ENCODE measurements at places on chromosomes 1 and 21. TPM values are rescaled to one million over a fixed set of nuclear protein-coding genes. Genes with fewer than 3 reads are reported as not detected.

Gene SDC3
- 107 TPM for polyA plus RNA-seq

Gene SELE
- polyA plus RNA-seq, result 5.8 TPM

Gene FMO2
- polyA plus RNA-seq, result 3.2 TPM

Gene ZNF593OS
- 0.18 TPM for polyA plus RNA-seq

Gene MRPS6
- polyA plus RNA-seq, result 60.7 TPM

Gene AMY1B
- polyA plus RNA-seq, result not detected

Gene KRTAP13-2
- polyA plus RNA-seq, result not detected

DNA sequence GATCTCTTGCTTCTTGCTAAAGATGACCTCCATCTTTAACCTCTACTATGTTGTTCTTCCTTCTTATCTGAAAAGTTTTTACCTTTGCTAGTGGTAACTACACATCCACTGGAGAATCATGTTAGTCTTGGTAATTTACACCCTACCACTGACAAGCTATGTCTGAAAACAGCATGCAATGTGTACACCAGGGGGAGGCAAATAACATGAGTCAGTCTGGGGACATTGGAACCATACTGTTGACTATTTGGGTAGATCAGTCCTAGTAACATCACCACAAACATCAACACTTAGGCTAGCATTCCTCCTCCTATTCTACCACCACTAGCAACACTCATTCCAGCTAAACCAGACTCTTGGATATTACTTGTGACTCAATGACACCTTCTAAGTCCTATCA, 549.0 kb downstream of the KCNT2 start:
- no peak for DNase-seq

DNA sequence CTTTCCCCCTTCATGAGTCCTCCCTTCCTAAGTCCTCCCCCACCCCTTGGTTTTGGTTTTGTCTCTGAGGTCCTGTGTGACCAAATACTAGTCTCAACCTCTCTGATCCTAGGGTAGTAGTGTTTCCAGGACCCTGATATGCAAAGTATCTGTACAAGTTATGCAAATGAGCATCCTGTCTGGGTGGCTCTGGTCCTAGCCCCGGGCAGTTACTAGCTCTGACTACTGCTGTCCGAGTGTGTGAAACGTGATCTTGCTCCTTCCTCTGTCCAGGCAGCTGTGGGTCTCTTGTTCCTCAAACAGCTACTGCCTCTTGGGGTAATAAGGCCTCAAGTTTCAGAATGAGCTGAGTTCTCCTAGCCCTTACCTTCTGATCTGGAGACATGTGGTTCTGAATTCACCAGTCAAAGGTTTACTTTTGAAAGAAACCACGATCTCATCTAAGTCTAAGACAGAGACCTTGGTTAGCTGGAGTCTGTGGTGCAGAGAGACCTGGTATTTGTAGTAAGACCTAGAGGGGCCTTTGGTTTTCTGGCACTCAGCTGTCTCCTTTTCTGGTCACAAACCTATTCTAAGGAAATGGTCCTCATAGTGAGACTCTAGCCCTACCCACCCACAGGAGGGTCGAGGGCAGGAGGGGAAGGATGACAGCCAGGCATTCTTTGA, 31.0 kb upstream of the IL19 start:
- no peak for DNase-seq

- DNase-seq, result no peak
These were observed 17.4 kb upstream of the SHE start for GRCh38 chr1:154519591-154519991.

DNA sequence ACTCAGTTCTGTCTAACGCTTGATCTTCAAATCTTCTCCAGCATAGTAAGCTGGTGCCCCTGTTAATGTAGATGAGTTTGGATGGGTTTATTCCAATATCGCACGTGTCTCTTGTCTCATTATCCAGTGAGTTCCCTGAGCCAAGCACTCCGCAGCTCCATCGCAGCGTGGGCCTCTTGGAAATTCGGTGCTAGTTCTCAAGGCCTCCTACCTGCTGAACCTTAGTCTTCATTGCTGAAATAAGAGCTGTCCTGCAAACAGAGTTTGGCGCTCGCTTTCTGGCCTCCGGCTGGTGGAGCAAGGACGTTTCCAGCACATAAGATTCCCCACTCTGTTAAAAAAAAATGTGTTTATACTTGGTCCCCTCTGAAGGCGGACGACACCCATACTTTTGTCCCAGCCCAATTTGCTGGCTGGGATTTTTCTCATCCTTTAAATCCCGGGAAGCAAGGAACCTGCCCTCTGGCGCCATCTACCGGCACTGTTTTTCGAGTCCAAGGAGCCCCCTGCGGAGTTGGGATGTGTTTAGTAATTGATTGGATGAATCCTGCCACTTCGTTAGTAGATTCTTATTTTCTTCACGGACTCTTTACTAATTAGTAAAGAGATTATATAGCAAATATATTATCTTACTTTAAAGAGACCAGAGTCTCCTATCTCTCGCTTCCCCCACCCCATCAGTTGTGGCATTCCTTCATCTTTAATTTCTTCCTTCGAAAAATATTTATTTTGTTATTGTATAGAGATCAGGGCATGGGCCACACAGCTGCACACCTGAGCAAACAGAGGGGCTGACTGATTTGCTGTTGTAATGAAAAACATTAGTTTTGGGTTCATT, 14.7 kb downstream of the JUN start:
- no peak for DNase-seq

- no peak for DNase-seq
These were observed 94.7 kb downstream of the PLA2G4A start for GRCh38 chr1:186923486-186923885.

GRCh38 chr1:243549108-243549507, 293.3 kb downstream of the SDCCAG8 start:
- DNase-seq, result no peak

- DNase-seq, result no peak
These were observed 10.0 kb downstream of the PTPRF start for GRCh38 chr1:43540653-43541071.

GRCh38 chr1:90562892-90563291, 154.2 kb downstream of the BARHL2 start:
- no peak for DNase-seq

DNA sequence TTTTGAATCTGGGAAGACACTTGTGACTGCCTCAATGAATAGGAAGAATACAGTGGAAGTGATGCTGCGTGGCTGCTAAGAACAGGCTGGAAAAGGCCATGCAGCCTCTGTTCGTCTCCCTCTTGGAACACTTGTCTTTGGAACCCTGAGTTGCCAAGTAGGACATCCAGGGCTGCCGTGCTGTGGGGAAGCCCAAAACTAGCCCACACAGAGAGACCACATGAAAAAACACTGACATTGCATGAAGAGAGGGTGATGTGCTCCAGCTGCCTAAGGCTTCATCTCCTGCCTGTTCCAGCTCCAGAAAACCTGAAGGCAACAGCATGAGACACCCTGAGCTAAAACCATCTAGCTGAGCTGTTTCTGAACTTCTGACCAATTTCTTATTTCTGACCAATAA, 61.1 kb upstream of the GNG4 start:
- DNase-seq, result no peak

- no peak for DNase-seq
These were observed 132.9 kb downstream of the ZC3H11B start for GRCh38 chr1:219480011-219480410.

- no peak for DNase-seq
These were observed 1.9 kb upstream of the SFT2D2 start for GRCh38 chr1:168223681-168224540.

DNA sequence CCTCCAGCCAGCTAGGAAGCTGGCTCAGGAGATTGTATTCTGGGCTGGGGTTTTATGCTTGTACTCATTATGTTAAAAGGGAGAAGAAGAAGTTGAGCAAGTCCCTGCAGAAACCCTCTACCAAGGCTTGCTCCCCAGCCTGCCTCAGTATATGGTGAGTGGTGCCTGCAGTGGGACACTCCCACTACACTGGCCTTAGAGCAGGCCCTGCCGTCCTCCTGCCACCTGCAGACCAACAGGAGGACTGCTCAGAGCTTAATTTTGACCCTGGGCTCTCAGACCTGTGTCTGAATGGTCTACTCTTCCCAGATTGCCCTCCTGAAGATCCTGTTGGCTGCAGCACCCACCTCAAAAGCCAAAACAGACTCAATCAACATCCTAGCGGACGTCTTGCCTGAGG, 13.0 kb downstream of the STRIP1 start:
- DNase-seq, result no peak

- no peak for DNase-seq
These were observed 27.6 kb upstream of the KCNE2 start for GRCh38 chr21:34336245-34336644.

DNA sequence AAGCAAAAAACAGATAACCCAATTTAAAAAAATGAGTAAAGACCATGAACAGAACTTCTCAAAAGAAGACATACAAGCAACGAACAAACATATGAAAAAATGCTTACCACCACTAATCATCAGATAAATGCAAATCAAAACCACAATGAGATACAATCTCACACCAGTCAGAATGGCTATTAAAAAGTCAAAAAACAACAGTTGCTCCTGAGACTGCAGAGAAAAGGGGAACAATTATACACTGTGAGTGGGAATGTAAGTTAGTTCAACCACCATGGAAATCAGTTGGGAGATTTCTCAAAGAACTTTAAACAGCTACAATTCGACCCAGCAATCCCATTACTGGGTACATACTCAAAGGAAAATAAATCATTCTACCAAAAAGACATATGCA, 131.6 kb downstream of the PTGER3 start:
- no peak for DNase-seq

DNA sequence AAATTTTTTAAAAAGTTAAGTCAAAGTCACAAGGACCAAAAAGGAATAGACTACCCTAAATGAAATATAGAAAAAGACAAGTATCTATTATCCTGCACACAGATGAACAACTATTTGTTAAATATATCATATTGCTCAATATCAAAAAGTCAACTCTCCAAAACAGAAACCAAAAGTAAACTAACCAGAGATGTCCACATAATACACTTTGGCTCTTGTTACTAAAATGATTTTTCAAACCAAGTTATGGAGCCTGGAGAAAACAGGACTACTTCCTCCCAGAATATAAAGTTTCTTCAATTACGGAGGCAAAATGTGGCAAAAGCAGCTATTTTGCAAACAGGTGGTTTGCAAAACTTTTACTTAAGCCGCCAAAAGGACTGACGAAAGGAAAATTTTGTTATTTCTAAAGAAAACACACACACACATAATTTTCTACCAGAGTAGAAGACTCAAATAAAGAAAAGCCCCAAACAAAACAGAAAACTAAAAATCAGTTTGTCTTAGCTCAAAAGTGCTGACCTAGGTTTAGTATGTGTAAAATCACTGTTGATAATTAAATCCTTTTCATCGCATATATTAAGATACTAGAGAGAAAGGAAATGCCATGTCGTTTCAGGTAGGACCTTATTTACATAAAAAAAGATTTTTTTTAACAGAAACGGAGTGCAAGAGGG, 1.1 kb downstream of the DPYD start:
- no peak for DNase-seq

DNA sequence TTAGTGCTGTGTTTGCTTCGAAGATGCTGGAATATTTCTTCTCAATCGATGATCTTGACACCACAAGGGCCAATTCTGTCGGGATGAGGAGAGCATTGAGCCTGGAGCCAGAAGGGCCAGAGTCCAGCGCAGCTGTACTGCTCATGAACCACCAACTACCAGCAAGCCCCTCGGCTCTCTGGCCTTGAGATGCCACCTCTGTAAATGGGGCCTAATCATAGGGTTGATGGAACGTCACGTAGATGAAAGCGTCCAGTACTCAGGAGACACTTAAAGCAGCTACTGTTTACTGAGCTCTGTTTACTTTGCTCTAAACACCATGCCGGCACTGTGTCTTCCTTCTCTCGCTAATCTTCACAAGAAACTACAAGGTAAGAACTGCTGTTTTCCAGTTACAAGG, 26.3 kb downstream of the CCDC185 start:
- DNase-seq, result no peak

GRCh38 chr1:56286956-56287355, 292.4 kb downstream of the PLPP3 start:
- no peak for DNase-seq

DNA sequence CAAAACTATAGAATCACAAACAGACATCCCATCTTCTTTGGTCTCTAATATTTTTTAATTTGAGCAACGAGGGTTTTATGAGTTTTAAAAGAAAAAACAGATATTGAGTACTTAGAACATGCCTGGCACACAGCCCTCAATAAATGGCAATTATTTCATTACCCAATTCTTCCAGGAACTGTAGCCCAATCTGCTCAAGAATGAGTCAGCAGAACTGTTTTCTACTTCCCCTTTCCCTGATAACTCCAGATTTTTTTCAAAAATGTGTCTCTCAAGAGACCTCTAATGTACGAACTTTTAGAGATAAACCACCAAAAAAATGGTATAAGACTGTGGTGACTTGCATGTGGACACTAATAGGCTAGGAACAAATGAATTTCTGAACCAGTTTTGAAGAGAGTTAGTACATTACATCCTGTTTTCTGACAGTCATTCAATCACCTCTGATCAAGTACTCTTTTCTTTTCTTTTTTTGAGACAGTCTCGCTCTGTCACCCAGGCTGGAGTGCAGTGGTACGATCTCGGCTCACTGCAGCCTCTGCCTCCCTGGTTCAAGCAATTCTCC, 11.5 kb downstream of the ABL2 start:
- no peak for DNase-seq

GRCh38 chr1:40740039-40740996, 43.3 kb upstream of the KCNQ4 start:
- DNase-seq, result no peak

- no peak for DNase-seq
These were observed 110.5 kb downstream of the HHAT start for GRCh38 chr1:210438928-210439841.

DNA sequence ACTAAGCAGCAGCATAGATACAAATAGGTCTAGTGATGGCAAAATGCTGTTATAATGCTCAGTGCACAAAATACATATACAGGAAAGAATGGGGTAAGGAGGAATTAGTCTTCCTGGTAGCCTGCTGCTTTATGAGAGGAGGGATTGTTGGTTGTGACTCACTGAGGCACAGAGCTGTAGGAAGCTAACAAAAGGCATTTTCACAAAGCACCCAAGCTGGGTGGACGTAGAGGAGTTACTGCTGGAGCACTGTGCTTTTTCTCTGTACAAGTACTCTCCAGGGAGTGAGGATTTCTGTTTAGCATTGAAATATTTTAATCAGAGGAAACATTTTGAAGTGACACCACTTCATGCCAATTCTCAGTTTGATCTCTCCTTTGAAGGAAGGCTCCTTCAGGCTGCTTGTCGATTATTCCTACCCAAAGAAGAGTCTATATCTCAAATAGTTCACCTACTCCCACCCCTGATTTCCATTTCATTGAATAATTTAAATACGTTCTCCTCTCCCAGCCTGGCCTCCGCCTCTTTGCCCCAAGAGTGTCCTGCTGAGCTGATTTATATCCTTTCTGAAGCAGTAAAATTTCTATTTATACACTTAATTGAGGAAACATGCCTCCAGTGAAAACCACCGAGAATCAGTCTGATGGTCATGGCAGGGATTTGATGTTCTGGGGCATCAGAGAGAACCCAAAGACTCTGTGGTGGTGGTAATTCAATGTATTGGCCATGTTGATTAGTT, 271.9 kb downstream of the HHAT start:
- no peak for DNase-seq

DNA sequence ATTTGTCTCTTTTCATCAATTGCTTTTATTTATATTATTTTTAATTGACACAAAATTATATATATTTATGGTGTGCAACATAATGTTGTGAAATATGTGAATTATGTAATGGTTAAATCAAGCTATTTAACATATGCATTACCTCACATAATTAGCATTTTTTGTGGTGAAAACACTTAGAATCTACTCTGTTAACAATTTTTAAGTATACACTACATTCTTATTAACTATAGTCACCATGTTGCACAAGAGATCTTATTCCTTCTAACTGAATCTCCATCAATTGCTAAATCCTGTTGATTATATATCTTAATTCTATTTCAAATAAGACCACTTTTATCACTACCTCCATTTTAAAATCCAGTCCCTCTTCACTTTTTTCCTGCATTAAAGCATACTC, 42.5 kb downstream of the PLPPR5 start:
- DNase-seq, result no peak

All from urinary bladder (tissue), 4 donors.